ENCODE measurements at places on chromosomes 7 and 10.

DNA sequence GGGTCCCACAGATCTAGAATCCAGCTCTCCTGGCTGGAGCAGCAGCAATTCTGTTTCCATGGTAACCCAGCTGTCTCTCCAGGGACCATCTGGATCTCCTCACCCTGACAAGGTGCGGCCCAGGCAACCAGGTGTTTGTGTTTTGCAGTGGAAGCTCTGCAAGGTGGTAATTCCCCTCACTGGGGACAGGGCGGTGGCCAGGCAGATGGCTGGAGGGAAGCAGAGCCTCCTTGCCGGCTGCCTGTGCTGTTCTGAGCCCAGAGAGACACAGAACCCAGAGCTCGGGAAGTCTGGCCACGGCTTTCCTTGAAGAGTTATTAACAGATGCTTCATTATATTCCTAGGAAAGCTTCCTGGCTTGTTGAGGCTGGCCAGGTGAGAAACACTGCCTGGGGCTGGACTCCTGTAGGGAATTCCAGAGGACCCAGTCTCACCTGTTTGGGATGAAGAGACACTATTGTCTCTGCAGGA lies 118.2 kb upstream of the PPIF start:
- DNase-seq, result no peak

DNA sequence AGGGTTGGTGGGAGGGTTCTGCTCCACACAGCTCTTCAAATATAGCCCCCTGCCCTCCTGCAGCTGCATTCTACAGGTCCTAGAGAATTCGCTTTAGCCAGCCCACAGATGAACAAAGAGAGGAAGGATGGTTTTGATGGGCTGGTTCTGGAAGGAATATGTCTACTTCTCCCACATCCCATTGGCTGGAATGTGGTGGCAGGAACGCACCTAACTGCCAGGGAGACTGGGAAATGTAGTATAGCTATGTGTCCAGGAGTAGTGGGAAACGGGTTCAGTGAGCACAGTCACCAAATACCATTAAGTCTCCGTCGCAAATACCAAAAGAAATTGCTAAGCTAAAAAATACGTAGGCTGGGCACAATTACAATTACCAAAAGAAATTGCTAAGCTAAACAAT lies 7.3 kb upstream of the PTER start:
- no peak for DNase-seq

DNA sequence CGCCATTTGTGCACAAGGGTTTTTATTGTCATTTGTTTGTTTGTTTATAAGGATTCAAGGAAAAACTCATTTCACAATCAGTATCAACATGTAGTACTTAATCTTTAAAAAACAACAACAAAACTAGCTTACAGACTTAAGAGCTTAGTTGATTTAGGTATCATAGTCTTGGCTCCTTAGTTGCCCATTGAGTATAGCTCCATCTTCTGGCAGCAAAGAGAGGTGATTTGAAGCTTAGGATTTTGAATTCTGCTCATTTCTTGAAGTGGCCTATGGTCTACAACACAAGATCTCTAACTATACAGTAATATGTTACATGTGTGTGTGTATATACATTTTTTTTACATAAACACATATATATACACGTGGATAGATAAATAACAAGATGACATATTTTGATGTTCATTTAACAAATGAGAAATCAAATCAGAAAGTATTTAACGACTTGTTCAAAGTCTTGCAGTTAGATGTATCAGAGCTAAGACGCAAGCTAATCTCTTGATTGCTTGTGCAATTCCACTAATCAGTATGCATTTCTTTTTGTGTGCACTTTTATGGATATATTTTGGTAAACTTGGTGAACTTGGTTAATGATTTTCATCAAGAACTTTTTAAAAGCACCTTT lies 307.3 kb downstream of the CAMK1D start:
- DNase-seq, result peak; percentile 41

GRCh38 chr10:119768455-119769094 lies 42.7 kb downstream of the INPP5F start:
- no peak for DNase-seq

GRCh38 chr7:101902680-101903514 lies 85.5 kb downstream of the CUX1 start:
- no peak for DNase-seq

GRCh38 chr10:97333601-97334369 lies 744 bp downstream of the FRAT2 start:
- DNase-seq, result no peak

DNA sequence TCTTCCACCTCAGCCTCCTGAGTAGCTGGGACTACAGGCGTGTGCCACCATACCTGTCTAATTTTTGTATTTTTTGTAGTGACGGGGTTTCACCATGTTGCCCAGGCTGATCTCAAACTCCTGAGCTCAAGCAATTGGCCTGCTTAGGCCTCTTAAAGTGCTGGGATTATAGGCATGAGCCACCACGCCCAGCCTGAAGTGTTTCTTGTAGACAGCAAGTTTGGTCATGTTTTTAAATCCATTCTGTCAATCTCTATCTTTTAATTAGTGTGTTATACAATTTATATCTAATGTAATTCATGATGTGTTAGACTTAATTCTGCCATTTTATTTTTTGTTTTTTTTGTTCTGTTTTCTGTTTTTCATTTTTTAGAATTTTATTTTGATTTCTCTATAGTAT lies 17.2 kb upstream of the MXI1 start:
- DNase-seq, result no peak

DNA sequence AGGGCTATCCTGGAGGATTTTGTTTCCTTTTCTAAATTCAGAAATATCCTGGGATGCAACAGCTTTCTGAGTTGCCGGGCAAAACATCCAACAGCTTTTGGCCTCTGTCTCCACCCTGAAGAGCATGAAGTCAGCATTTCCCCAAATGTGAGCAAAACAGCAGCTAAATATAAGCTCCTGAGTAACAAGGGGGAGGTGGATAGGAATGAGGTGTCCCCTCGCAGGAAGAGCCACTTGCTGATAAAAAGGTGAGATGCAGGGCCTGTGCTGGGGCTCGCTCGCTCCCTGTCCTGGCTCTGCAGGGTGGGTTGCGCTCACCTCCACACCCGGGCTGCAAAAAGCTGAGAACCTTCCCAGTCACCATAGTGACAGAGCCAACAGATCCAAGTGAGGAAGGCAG lies 264.3 kb downstream of the ZEB1 start:
- no peak for DNase-seq

DNA sequence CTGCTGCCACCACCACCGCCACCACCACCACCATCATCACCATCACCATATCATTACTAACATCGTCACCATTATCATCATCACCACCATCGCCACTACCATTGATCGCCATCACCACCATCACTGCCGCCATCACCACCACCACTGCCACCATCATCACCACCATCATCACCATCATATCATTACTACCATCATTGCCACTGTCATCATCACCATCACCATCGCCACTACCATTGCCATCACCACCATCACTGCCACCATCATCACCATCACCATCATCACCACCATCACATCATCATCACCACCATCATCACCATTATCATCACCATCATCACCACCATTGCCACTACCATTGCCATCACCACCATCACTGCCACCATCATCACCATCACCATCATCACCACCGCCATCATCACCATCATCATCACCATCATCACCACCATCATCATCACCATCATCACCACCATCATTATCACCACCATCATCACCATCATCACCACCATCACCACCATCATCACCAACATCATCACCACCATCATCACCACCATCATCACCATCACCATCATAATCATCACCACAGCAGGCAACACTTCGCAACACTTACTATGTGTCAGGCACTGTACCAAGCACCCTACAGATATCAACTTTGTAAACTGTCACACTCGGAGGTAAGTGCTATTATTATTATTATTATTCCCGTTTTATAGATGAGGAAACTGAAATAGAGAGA lies 19.3 kb downstream of the NMT2 start:
- no peak for DNase-seq

- no peak for DNase-seq
These were observed 293.2 kb upstream of the SEMA3D start for GRCh38 chr7:85479918-85480643.

All from HuH-7.5 (cell line).